ENCODE measurements at places on chromosomes 11 and 22. TPM values are rescaled to one million over a fixed set of nuclear protein-coding genes. Genes with fewer than 3 reads are reported as not detected.

DNA sequence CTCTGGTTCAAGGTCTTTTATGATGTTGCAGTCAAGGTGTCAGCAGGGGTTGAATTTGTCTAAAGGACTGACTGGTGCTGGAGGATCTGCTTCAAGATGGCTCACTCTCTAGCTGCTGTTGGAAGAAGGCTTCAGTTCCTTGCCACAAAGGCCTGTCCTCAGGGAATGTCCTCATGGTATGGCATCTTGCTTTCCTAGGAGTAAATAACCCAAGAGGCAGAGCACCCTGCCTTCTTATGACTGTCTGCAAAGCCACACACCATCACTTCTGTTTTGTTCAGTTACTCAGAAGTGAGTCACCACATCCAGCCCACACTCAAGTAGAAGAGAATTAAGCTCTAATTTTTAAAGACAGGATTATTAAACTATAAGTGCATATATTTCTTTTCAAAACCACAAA is 45.2 kb downstream of the PLAAT5 start:
- no peak for DNase-seq

PTPRCAP gene
- 0.89 TPM for total RNA-seq

SERPIND1 gene
- not detected for total RNA-seq

GSTT2B gene
- total RNA-seq, result 12.3 TPM

LARGE2 gene
- not detected for total RNA-seq

- no peak for DNase-seq
These were observed 8.2 kb upstream of the PLA2G3 start for GRCh38 chr22:31148488-31148887.

GRCh38 chr11:9253086-9253485 is 12.1 kb downstream of the DENND5A start:
- no peak for DNase-seq

YAP1 gene
- 55.0 TPM for total RNA-seq

LRRC32 gene
- total RNA-seq, result 14.7 TPM

ART5 gene
- 1.4 TPM for total RNA-seq

- DNase-seq, result no peak
These were observed 98.9 kb downstream of the ATXN10 start for GRCh38 chr22:45770506-45770905.

DNA sequence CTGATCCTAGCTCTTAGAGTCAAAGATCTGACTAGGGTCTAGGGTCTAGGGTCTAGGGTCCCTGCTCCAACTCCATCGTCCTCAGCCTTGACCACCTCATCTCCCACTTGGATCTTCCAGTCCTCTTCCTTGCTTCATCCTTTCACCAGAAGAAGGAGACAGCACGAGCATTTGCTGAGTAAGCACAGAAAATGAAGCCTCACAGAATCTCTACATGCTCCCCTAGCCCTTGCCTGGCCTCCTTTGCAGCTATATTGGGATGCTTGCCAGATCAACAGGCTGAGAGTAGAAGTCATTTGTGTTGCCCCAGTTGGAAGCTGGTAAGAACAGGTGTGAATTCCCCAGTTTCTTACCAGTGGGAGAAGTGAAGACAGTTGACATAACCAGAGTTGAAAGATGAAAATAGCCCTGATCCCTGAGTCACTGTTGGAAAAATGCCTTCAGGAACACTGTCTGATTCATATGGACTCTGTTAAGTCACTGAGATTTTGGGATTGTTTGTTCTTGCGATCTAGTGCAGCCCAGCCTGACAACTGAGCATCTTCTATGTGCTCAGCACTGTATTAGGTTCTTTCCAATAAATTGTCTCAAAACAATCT is 552.5 kb downstream of the INSC start:
- DNase-seq, result no peak

PANX3 gene
- not detected for total RNA-seq

TSPAN4 gene
- total RNA-seq, result 13.9 TPM

GRCh38 chr11:73498343-73498742 is 99.6 kb downstream of the FAM168A start:
- DNase-seq, result no peak

DNA sequence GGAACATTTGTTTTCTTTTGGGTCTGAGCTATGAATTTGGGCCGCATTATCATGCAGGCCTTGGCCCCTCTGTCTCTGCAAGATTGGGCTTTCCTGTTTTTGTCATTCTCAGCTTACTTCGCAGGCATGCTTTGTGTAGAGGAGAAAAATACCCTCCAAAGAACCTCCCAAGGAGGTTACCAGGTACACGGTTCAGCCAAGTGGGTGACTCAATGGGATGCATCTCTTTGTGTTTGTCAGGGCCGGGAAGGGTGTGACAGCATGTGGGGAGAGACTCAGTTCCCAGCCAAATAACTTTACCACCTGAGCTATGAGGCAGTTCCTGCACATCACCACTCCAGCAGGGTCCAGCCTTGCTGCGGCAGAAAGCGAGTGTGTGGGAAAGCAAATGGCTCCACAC is 47.8 kb upstream of the CLDN5 start:
- DNase-seq, result no peak

DNA sequence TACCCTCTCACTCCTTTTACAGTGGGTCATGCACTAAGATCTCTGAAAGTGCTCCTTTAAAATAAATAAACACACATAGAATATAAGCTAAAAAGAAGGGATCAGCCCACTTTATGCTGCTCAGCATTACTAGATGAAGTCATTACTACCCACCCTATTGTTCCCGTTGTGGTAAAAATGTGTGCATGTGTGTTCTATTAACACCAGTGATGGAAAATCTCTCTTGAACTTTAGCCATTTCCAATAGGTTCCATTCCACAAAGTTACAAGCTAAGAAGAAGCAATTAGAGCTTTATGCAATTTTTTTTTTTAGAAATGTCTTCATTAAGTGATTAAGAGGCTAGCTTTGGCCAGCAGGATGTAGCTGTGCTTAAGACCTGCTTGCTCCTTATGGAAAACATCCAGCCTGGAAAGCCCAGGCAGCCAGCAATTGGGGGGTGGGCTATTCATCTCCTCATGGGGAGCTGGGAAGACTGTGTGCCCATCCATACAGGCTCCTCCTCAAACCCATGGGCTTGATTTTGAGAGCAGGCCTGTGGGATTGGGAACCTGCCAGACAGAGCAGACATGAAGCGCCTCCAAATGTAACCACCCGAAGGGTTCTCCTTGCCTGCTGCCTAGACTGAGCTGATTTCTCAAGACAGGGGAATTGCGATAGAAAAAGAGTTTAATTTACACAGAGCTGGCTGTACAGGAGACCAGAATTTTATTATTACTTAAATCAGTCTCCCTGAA is 92.9 kb upstream of the PARVA start:
- no peak for DNase-seq

- no peak for DNase-seq
These were observed 9.1 kb downstream of the OR2AT4 start for GRCh38 chr11:75087319-75088305.

- no peak for DNase-seq
These were observed 7.1 kb upstream of the OR8K3 start for GRCh38 chr11:56307836-56308235.

DNA sequence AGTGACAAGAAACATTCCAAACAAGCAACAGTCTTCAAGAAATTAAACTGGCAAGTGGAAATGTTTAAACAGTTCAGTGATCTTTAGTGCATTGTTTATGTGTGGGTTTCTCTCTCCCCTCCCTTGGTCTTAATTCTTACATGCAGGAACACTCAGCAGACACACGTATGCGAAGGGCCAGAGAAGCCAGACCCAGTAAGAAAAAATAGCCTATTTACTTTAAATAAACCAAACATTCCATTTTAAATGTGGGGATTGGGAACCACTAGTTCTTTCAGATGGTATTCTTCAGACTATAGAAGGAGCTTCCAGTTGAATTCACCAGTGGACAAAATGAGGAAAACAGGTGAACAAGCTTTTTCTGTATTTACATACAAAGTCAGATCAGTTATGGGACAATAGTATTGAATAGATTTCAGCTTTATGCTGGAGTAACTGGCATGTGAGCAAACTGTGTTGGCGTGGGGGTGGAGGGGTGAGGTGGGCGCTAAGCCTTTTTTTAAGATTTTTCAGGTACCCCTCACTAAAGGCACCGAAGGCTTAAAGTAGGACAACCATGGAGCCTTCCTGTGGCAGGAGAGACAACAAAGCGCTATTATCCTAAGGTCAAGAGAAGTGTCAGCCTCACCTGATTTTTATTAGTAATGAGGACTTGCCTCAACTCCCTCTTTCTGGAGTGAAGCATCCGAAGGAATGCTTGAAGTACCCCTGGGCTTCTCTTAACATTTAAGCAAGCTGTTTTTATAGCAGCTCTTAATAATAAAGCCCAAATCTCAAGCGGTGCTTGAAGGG is 6.0 kb downstream of the MALAT1 start:
- no peak for DNase-seq

GRAP2 gene
- 0.44 TPM for total RNA-seq

GRCh38 chr11:112889446-112889845 is 71.8 kb upstream of the NCAM1 start:
- no peak for DNase-seq

NECTIN1 gene
- 1.8 TPM for total RNA-seq

FGF3 gene
- total RNA-seq, result not detected

- no peak for DNase-seq
These were observed 36.5 kb upstream of the SLC22A24 start for GRCh38 chr11:63180536-63180935.

TM7SF2 gene
- total RNA-seq, result 12.4 TPM

GRCh38 chr11:114090225-114090910 is 30.9 kb downstream of the ZBTB16 start:
- peak; percentile 49 for DNase-seq

GRCh38 chr11:128627666-128628324 is 40.4 kb upstream of the ETS1 start:
- DNase-seq, result no peak

- DNase-seq, result no peak
These were observed 6.5 kb downstream of the RTN3 start for GRCh38 chr11:63687845-63688244.

DNA sequence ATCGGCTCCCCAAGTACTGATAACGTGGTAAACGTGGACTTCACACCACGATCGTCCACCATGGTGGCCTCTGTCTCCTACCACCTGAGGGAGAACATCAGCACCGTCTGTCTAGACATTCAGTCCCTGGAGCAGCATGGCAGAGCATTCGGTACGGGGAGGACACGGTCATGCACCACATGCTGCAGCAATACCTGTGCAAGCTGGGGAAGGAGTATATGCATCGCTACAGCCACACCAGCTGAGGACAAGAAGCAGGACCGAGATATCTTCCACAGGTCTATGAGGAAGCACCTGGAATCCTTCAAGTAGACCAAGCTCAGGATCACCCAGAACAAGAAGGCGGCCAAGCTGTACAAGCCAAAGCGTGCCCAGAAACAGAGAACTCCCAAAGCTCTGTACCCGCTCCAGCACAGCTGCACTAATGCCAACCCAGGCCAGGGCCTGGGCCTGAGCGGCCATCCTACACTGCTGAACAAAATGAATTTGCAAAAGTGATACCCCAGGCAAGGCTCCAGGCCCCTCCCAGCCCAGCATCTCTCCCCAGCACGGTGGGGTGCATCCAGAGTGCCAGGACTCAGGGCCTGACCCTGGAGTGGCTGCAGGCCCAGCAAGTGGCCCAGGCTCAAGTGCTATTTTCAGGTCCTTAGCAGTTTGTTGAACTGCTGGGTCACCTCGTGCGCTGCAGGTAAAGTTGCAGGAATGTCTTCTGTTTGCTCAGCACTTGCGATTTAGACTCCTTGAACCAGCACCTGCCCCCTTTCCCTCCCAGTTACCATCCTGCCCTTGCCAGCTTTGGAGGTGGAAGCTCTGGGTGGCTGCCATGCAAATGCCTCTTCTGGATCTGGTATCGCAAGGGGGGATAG is 119.3 kb upstream of the SERPIND1 start:
- no peak for DNase-seq

SDHD gene
- 174 TPM for total RNA-seq

DNA sequence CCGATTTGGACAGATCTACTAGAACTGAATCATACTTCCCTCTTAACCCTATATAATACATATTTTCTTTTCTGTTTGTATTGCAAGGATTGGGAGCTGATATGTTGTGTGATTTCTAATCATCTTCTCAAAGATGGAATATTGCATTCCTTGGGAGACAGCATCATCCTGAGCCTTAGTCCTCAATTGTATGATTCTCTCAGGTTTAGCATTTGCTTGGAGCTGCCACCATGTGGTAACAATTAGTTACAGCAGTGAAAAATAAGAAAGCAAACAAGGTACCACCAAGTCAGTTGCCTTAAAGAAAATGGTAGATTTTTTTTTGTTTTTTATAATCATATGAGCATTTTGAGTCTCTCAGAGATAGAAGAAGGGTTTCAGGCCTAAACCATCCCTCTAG is 11.9 kb downstream of the SNX19 start:
- no peak for DNase-seq

All from psoas muscle (tissue), 8 donors.